ENCODE measurements at places on chromosomes 3 and 15. TPM values are rescaled to one million over a fixed set of nuclear protein-coding genes. Genes with fewer than 3 reads are reported as not detected.

ONECUT1 gene
- not detected for total RNA-seq

AP3B2 gene
- total RNA-seq, result 0.84 TPM

GOLGA6B gene
- not detected for total RNA-seq

PLS1 gene
- total RNA-seq, result 1.8 TPM

AQP9 gene
- 1.9 TPM for total RNA-seq

KNG1 gene
- 0.37 TPM for total RNA-seq

SERPINI1 gene
- 5.1 TPM for total RNA-seq

GTF2E1 gene
- 11.4 TPM for total RNA-seq

ROBO2 gene
- total RNA-seq, result 0.17 TPM

ATP13A5 gene
- not detected for total RNA-seq

ADAMTS9 gene
- 15.1 TPM for total RNA-seq

Measured in left ventricle myocardium superior (tissue), 1 donor.